ENCODE measurements at places on chromosomes 4 and X. TPM values are rescaled to one million over a fixed set of nuclear protein-coding genes. Genes with fewer than 3 reads are reported as not detected.

DNA sequence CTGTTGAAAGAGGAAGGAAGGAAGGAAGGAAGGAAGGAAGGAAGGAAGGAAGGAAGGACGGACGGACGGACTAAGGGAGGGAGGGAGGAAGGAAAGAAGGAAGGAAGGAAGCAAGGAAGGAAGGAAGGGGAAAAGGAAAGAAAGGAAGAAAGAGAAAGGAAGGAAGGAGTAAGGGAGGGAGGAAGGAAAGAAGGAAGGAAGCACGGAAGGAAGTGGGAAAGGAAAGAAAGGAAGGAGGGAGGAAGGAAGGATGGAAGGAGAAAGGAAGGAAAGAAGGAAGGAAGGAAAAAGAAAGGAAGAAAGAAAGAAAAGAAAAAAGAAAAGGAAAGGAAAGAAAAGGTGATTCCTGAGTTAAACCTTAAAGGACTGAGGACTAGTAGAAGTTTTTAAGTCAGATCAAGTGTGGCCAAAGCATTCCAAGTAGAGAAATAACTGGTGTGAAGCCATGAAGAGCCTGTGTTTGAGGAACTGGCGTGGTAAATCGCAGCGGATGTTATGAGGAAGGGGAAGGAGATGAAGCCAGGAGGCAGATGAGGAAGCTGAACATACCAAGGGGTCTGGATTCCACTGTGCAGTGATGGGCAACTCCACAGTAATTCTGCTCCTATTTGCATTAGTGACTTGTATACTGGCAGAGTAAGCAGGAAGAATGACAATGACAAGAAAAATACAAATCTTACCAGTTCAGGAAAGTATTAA, 163.5 kb downstream of the MGST2 start:
- no peak for DNase-seq

GRCh38 chr4:105061731-105062130, 84.9 kb upstream of the TET2 start:
- DNase-seq = no peak

The SRPK3 gene
- not detected for total RNA-seq

The BTK gene
- 2.9 TPM for total RNA-seq

The NAP1L2 gene
- total RNA-seq = 0.17 TPM

The GATB gene
- 13.6 TPM for total RNA-seq

Measured in liver (tissue), 10 donors.